ENCODE measurements at places on chromosomes 5 and 9. TPM values are rescaled to one million over a fixed set of nuclear protein-coding genes. Genes with fewer than 3 reads are reported as not detected.

MARCOL gene
- not detected for total RNA-seq

PRELID1 gene
- total RNA-seq, result 50.3 TPM

DNA sequence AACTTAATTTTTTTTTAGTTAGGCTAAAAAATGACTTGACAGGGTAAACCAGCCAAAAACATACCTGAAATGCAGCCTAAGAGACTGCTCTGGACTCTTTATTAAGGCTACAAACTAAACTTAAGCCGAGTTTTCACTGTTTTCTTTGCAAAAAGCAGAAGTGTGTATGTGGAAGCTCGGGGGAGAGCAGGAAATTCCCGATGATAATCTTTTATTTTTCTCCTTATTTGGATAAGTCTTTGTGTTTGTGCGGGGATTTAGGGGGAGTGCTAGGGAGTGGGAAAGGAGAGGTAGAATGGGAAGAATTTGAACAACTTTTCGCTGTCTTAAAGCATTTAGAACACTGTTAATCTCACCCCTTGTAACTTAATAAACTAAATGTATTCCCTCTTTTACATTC lies 30.7 kb upstream of the GPR21 start:
- H3K36me3 ChIP-seq, result no peaks in the 10 kb centered on the region
- no peaks in the 10 kb centered on the region for H3K4me1 ChIP-seq
- no peak overlapping the region for H3K27ac ChIP-seq
- DNase-seq, result no peak
- H3K27me3 ChIP-seq, result no peaks in the 10 kb centered on the region

- H3K36me3 ChIP-seq, result no peaks in the 10 kb centered on the region
- DNase-seq, result no peak
- H3K27me3 ChIP-seq, result no peaks in the 10 kb centered on the region
- no peak overlapping the region for H3K27ac ChIP-seq
These were observed 11.0 kb upstream of the PCBD2 start for GRCh38 chr5:134893748-134894505.

GRCh38 chr5:126741361-126741760 lies 35.6 kb upstream of the LMNB1 start:
- no peaks in the 10 kb centered on the region for H3K27me3 ChIP-seq
- no peak overlapping the region for H3K27ac ChIP-seq
- no peak for DNase-seq
- no peaks in the 10 kb centered on the region for H3K4me1 ChIP-seq
- no peaks in the 10 kb centered on the region for H3K36me3 ChIP-seq

GRCh38 chr9:27472195-27472594 lies 51.9 kb upstream of the IFNK start:
- no peaks in the 10 kb centered on the region for H3K4me1 ChIP-seq
- no peak overlapping the region for H3K4me3 ChIP-seq
- H3K27me3 ChIP-seq, result no peaks in the 10 kb centered on the region

GRCh38 chr9:126017758-126018157 lies 270.6 kb downstream of the PBX3 start:
- H3K4me1 ChIP-seq, result no peaks in the 10 kb centered on the region
- no peak for DNase-seq
- H3K27ac ChIP-seq, result no peak overlapping the region
- H3K27me3 ChIP-seq, result no peaks in the 10 kb centered on the region

CFAP77 gene
- not detected for total RNA-seq

ABLIM3 gene
- 0.08 TPM for total RNA-seq

- no peak for DNase-seq
- no peaks in the 10 kb centered on the region for H3K4me1 ChIP-seq
- H3K27me3 ChIP-seq, result no peaks in the 10 kb centered on the region
- H3K36me3 ChIP-seq, result no peaks in the 10 kb centered on the region
- no peak overlapping the region for H3K27ac ChIP-seq
These were observed 136.8 kb downstream of the ASTN2 start for GRCh38 chr9:117278020-117278419.

PRUNE2 gene
- total RNA-seq, result not detected

DNA sequence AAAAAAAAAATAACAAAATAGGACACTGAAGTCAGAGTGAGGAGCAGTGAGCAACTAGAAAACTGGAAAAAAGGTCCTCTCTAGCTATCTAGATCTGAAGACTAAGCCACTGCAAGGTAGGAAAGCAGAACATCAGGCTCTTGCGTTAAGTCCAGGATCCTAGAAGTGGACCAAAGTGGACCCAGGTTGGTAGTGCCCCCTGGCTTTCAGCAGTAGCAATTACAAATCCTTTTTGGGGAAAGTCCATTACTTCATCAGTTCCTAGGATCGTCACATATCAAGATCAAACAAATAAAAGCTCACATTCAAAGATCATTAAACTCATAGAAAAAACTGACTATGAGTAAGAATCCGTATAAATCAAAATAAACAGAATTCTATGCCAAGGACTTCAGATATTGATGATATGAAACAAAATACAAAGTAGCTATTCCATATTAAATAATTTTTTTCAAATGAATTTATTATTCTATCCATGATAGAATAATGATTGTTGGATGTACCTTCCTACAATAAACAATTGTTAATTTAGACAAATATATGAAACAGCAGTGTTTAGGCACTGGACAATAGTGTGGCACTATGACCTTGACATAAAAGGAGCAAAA lies 6.5 kb upstream of the RICTOR start:
- H3K4me1 ChIP-seq, result no peaks in the 10 kb centered on the region
- H3K27ac ChIP-seq, result no peak overlapping the region
- H3K4me3 ChIP-seq, result no peak overlapping the region
- H3K27me3 ChIP-seq, result peaks cover 17% of the 10 kb centered on the region
- no peaks in the 10 kb centered on the region for H3K36me3 ChIP-seq

DNA sequence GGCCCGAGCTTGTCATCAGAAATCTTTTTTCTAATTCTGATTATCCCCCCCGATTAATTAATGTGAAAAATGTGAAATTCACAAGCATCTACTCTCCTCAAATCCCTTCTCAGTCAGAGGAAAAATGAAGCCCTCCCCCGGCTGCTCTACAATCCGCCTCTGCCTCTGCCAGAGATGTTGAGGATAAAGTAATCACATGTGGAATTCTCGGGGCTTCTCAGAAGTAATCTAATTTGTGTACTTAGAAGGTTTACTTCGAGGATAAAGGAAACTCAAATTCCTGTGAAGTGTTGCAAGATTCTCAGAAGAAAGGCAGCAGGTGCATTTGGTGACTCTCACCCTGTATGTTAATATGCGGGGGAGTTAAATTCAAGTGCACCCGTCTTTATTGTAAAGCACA lies 726.1 kb upstream of the ADAMTS16 start:
- H3K27me3 ChIP-seq, result no peaks in the 10 kb centered on the region
- H3K4me1 ChIP-seq, result no peaks in the 10 kb centered on the region

GRCh38 chr9:125202846-125203618 lies 2.7 kb downstream of the RABEPK start:
- no peak for DNase-seq
- H3K27ac ChIP-seq, result peak overlapping the region; percentile 8
- no peaks in the 10 kb centered on the region for H3K36me3 ChIP-seq
- H3K4me3 ChIP-seq, result no peak overlapping the region
- peaks cover 23% of the 10 kb centered on the region for H3K4me1 ChIP-seq

- H3K4me3 ChIP-seq, result no peak overlapping the region
- H3K4me1 ChIP-seq, result peaks cover 15% of the 10 kb centered on the region
- no peak overlapping the region for H3K27ac ChIP-seq
- H3K36me3 ChIP-seq, result peaks cover 15% of the 10 kb centered on the region
These were observed 13.2 kb downstream of the ATOX1 start for GRCh38 chr5:151745071-151745705.

DNA sequence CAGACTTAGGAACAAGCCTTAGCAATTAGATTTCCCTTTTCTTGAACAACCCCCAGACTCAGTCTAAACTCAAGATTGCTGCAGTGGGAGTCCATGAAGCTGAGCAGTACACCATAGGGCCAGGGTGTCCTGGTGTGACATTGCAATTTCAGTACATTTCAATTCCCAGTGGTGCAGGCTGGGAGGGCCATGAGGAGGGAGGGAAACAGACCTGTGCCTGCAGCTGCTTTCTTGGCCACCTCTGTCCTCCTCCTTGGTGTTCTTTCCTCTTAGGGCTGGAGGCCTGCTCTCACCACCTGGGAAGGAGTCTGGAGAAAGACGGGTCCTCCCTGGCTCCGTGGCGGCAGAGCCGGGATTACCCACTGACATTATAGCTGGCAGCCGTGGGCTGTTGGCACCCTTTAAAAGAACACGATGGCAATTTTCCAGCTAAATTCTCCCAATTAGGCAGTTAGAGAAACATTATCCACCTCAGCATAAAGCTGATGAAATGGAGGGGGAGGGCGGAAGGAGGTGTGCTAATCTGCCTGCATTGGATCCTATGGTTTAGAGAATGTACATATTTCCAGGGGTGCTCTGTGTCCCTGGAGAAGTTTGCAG lies 186.4 kb downstream of the SLIT3 start:
- no peak for DNase-seq
- H3K36me3 ChIP-seq, result no peaks in the 10 kb centered on the region
- H3K4me3 ChIP-seq, result no peak overlapping the region
- H3K27ac ChIP-seq, result no peak overlapping the region
- H3K27me3 ChIP-seq, result no peaks in the 10 kb centered on the region
- no peaks in the 10 kb centered on the region for H3K4me1 ChIP-seq

CXXC5 gene
- total RNA-seq, result 1.2 TPM

DNA sequence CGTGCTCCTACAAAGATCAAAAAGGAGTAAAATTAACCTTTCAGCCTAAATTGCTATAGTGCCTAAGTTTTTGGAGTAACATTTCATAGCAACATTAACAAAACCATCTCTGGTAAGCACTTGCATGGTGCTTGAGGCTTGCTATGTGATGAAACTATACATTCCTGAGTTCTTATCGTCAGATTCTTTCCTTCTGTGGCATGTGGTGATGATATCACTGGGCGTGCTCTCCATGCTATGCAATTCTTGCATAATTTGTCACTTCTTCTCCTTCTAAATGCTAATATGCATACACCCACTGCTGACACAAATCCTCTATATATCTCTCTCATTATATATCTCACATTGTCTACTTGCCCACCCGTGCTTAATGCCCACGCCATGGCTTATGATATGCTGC lies 2019.9 kb downstream of the MAT2B start:
- H3K27ac ChIP-seq, result no peak overlapping the region
- no peak overlapping the region for H3K4me3 ChIP-seq
- no peak for DNase-seq
- H3K27me3 ChIP-seq, result no peaks in the 10 kb centered on the region

DNA sequence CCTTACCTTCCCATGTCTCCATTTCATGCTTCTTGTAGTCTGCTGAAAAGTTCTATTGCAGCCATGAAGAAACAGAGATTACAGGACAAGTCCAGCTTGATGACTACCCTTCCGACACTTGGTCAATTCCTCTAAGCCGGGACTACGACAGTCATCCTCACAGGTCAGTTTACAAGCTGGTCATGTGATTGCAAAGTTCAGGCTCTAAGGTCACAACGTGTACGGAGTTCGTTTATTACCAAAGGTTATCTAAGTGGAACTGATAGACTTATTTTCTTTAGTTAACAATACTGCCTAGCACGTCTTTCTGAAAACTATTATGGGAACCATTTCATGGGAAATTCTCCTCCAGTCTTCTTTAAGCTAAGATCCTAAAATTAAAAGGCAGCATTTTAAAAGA lies 88.5 kb upstream of the NR5A1 start:
- no peak overlapping the region for H3K4me3 ChIP-seq
- H3K4me1 ChIP-seq, result no peaks in the 10 kb centered on the region
- H3K36me3 ChIP-seq, result no peaks in the 10 kb centered on the region
- no peak overlapping the region for H3K27ac ChIP-seq

- H3K27me3 ChIP-seq, result no peaks in the 10 kb centered on the region
- no peak for DNase-seq
- no peaks in the 10 kb centered on the region for H3K36me3 ChIP-seq
- no peak overlapping the region for H3K27ac ChIP-seq
- peaks cover 22% of the 10 kb centered on the region for H3K4me1 ChIP-seq
- H3K4me3 ChIP-seq, result no peak overlapping the region
These were observed 8.1 kb downstream of the SPRY4 start for GRCh38 chr5:142316681-142317080.

NKD2 gene
- total RNA-seq, result not detected

NUTM2F gene
- not detected for total RNA-seq

GRCh38 chr9:114109124-114109523 lies 10.0 kb upstream of the KIF12 start:
- no peak for DNase-seq
- no peaks in the 10 kb centered on the region for H3K27me3 ChIP-seq
- no peaks in the 10 kb centered on the region for H3K36me3 ChIP-seq
- H3K27ac ChIP-seq, result no peak overlapping the region
- no peaks in the 10 kb centered on the region for H3K4me1 ChIP-seq
- no peak overlapping the region for H3K4me3 ChIP-seq

AFAP1L1 gene
- 0.49 TPM for total RNA-seq

GRCh38 chr9:35703906-35704672 lies 14.4 kb upstream of the TPM2 start:
- H3K27ac ChIP-seq, result no peak overlapping the region
- peaks cover 100% of the 10 kb centered on the region for H3K36me3 ChIP-seq
- no peaks in the 10 kb centered on the region for H3K4me1 ChIP-seq
- DNase-seq, result no peak
- H3K27me3 ChIP-seq, result no peaks in the 10 kb centered on the region

GRCh38 chr5:132663771-132664695 lies 6.1 kb downstream of the IL13 start:
- no peak overlapping the region for H3K27ac ChIP-seq
- DNase-seq, result no peak
- H3K36me3 ChIP-seq, result no peaks in the 10 kb centered on the region

DNA sequence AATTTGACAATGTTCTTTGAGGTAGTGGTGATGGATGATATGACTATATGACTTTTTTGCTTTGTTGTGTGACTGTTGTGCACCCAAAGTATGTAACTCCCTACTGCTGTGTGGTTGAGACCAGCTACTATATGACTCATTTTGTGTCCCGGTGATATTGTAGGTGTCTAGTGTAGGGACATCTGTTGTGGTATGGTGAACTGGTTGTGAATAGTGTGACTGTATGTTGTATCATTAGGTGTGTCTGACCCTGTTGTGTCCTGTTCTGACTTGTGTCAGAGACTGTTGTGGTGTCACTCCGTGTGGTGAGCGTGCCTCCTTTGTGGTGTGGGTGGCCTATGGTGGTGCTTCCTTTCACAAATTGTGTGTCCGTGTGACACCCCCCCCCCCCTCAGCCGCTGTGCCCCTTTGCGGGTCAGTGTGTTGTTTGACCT lies 11.2 kb upstream of the CXXC5 start:
- no peaks in the 10 kb centered on the region for H3K27me3 ChIP-seq
- H3K4me3 ChIP-seq, result peak overlapping the region; percentile 22
- peaks cover 27% of the 10 kb centered on the region for H3K4me1 ChIP-seq
- DNase-seq, result no peak
- no peak overlapping the region for H3K27ac ChIP-seq

Data from naive thymus-derived CD4-positive, alpha-beta T cell (primary cell).